Stimulated activated CD8-positive, alpha-beta memory T cell treated with anti-CD3 and anti-CD28 coated beads, Interleukin-4, amount 100 ng/mL, for 1 hour (primary cell): ENCODE measurements at places on chromosomes 6 and 20.

GRCh38 chr6:6001443-6001842, 5.3 kb downstream of the NRN1 start:
- no peak for DNase-seq

- no peak for DNase-seq
Measured at GRCh38 chr6:128346569-128346968, 173.8 kb downstream of the PTPRK start.

- no peak for DNase-seq
Measured at GRCh38 chr6:131741688-131742393, 31.0 kb upstream of the CTAGE9 start.

DNA sequence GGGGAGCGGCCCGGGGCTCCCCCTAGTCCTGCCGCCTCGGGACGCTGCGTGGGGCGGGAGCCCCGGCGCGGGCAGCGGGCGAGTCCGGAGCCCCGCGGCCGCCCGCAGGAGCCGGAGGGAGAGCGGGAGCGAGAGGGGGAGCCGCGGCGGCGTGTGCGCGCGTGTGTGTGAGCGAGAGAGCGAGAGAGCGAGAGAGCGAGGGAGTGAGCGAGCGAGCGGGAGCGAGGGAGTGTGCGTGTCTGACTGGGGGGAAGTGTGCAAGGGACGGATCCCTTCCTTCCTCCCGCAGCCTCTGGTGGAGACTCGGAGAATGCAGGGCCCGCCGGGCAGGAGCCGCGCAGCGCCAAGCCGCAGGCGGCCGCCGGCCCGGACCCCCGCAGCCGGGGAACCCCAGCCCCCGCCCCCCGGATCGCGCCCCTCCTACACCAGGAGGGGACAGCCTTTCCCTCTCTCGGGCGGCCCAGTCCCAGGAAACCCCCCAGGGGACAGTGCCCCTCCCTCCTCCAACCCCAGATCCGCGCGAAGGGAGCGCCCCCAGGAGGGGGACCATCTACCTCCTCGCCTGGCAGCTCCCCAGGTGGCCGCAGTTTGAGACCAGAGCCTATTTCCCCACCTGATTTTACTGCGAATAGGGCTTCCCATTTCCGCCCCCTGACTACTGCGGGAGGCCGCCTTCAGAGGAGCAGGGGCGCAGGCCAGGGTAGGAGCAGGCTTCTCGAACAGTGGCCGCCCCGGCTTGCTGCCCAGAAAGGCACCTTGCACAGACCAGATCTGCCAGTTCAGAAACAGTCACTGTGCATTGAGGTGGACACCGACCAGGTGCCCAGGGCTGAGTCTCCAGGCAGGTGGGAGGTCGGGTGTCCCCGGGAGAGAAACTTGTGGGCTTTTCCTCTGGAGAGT, at the start of gene CDH22:
Gene CDH22 (minus strand): TSS at position 241 of the 900 bp plus-strand sequence. CDS start 57,204 bp downstream, outside the sequence.
- DNase-seq = no peak

DNA sequence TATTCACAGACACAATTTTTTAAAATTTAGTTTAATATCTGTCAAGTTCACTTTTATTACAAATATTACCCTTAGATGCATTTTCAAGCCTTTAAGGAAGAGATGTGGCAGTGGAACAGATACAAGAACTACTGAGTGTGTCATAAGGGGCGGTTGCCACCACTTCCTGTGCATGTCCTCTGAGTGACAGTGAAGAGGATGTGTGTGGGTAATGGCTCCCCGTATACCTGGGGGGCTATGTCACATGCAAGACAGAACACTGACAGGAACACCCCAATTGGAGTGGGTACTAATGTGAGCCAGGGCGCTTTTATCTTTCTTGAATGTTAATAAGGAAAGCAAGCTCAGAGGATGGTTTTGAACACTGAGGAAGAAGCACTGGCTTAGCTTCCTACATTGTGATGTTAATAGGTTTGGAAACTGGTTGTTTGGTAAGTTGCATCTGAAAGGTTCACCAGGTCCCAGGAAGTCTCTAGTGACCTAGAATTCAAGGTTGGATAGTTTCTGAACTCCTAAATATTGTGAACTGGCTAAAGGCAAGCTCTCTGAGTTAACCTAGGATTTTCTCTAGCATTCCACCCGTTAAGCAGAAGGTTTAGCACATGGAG, 83.4 kb upstream of the ASF1A start:
- peak; percentile 20 for DNase-seq

GRCh38 chr20:43721097-43721428, 5.7 kb downstream of the GTSF1L start:
- no peak for DNase-seq

DNA sequence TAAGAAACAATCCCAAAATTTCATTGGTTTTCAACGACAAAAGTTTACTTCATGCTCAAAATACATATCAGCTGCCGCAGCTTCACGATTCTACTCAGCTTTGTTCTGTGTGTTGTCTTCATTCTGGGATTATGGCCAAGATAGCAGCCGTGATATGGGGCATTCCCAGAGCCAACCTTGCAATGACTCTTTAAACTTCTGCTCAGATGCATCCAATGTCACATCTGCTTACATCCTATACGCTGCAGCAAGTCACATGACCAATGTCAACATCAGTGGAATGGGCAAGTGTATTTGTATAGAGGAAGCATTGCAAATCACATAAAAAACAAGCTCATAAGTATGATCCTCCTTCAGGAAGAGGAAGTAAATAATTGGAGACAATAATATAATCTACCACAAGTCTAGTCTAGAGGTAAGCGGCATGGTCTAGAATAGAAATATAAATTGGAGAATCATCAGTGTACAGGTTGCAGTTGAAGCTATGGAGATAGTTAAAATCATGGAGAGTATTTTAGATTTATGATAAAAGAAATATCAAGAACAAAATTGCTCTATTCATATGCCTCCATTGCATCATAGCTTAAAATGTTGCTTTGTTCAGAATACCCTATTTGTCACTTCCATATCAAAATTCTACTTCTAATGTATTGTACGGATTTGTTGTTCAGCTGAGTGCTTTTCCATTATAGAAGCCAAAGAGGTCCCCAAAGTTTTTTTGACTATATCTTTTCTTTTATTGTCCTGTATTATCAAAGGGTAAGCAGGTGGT, 7.2 kb upstream of the C6orf141 start:
- no peak for DNase-seq

DNA sequence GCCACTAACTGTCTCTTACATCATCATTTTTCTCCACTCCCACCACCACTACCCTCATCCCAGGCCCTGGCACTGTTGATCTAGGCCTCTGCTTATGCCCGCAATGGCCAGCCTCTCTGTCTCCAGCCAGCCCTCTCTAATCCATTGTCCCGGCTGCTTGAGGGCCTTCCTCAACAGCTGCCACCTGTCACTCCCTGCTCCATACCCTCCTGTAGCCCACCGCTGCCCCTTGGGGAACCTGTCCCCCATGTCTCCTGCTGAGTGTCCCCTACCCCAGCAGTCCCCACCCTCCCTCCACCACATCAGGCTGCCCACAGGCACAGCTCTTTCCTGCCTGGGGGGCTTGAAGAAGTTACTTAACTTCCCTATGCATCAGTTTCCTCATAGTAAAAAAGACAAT, 13.4 kb downstream of the TEAD3 start:
- no peak for DNase-seq

DNA sequence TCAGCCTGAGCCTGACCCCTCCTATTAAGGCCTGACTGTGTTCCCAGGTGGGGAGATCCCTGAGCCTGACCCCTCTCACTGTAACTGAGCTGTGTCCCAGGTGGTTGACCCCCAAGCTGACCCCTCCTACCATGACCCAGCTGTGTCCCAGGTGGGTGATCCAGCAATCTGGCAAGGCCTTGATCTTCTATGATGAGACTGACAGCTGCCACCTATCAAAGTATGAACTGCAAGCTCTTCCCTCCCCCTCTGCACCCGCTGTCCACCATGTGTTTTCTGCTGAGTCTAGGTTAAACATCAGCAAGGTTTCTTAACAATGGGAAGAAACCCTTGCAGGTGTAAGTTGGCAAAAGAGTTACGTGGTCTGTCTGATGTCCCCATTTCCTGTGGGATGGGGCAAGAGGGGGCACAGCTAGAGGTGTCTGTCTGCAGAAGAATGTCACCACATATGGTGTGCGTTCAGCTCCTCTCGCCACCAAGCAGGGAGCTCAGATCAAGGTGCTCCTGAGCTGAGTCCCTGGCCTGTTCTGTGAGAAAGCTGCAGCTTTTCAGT, 5.9 kb downstream of the PXDC1 start:
- DNase-seq = no peak

DNA sequence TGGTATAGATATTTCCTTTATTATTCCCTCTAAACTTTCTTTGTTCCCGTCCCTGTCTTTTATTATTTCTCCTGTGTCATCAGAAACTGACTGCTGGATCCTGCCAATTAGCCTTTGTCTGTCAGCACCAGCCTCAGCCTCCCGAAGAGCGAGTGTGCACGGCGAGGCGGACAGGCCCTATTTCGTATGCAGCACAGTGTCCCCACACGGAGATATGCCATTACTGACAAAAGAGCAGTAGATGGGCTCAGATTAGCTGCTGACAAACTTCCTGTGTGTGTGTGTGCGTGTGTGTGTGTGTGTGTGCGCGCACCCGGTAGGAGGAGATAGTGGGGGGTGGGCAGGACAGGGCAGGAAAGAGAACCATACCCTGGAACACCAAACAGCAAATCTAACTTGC, 99.5 kb upstream of the ZFP64 start:
- DNase-seq = no peak

- peak; percentile 56 for DNase-seq
Measured at GRCh38 chr6:26553264-26553634, 15.1 kb downstream of the HMGN4 start.

- no peak for DNase-seq
Measured at GRCh38 chr6:125639466-125640020, 109.9 kb upstream of the HEY2 start.

GRCh38 chr6:110360676-110361075, 2.5 kb upstream of the METTL24 start:
- DNase-seq = no peak

DNA sequence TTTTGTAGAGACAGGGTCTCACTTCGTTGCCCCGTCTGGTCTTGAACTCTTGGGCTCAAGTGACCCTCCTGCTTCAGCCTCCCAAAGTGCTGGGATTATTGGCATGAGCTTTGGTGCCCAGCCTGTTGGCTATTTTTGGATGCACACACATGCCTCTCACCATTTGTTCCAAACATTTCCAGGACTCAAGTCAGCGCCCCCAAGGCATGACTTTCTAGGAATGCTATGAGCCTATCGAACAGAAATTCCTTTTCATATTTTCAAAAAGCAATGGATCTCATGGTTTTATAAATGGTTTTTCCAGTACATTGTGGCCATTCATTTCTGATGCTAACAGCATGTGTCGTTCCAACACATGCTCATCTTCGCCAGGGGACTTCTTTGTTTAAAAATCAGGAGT, 119.3 kb upstream of the NAA20 start:
- DNase-seq = no peak

GRCh38 chr20:17026346-17026745, 200.5 kb upstream of the PCSK2 start:
- no peak for DNase-seq

GRCh38 chr20:2333821-2334220, 38.0 kb downstream of the TGM3 start:
- no peak for DNase-seq

GRCh38 chr6:153334121-153334520, 203.0 kb upstream of the RGS17 start:
- no peak for DNase-seq

DNA sequence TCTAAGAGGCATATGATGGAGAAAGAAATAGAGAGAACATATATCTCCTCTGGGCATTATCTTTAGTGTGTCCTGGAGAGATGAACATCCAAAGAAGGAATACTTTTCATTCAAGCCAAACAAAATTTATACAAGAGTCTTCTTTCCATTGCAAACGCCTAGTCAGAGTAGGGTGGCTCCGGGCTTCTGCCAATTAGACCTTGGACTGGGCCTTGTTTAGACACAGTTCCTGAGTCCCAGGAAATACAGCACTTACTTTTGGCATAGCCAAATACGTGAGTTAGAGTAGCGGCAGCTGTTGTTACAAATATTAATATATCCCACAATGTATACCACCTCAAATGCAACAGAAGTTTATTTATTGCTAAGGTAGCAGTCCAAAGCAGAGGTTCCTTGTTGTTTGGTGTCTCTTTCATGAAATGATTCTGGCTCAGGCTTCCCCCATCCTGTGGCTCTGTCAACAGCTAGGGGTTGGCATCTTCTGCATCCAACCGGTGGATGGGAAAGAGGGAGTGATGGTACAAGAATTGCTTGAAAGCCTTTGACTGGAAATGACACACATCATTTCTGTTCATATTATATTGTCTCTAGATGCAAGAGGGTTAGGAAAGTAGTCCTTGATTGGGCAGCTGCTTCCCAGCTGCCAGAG, 148.0 kb upstream of the SPACA1 start:
- no peak for DNase-seq

DNA sequence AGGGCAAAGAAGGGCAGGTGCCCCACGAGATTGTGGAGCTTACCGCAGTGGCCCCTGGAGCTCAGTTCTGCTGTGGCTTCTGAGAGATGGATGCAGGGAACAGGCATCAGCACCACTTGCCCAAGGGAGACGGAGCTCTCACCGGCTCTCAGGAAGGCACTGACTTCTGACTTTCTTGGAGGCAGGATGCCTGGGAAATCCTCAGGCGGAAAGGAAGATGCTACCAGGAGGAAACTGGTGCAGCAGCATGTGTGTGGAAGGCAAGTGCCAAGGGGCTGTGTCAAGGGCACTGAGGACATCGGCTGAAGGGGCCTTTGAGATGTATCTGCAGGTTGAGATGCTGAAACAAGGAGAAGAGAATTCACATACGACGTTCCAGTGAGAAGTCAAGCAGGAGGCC, 64.0 kb downstream of the FOXA2 start:
- DNase-seq = no peak

- DNase-seq = peak; percentile 1
Measured at GRCh38 chr6:2733324-2733723, 17.4 kb downstream of the MYLK4 start.
